ENCODE measurements at places on chromosomes 7 and 10.

GRCh38 chr10:78957471-78958039, 111.2 kb upstream of the ZMIZ1 start:
- DNase-seq, result no peak

- no peak for DNase-seq
Measured at GRCh38 chr10:12699258-12699700, 302.2 kb downstream of the CCDC3 start.

- no peak for DNase-seq
Measured at GRCh38 chr7:102170393-102170970, 116.2 kb upstream of the SH2B2 start.

DNA sequence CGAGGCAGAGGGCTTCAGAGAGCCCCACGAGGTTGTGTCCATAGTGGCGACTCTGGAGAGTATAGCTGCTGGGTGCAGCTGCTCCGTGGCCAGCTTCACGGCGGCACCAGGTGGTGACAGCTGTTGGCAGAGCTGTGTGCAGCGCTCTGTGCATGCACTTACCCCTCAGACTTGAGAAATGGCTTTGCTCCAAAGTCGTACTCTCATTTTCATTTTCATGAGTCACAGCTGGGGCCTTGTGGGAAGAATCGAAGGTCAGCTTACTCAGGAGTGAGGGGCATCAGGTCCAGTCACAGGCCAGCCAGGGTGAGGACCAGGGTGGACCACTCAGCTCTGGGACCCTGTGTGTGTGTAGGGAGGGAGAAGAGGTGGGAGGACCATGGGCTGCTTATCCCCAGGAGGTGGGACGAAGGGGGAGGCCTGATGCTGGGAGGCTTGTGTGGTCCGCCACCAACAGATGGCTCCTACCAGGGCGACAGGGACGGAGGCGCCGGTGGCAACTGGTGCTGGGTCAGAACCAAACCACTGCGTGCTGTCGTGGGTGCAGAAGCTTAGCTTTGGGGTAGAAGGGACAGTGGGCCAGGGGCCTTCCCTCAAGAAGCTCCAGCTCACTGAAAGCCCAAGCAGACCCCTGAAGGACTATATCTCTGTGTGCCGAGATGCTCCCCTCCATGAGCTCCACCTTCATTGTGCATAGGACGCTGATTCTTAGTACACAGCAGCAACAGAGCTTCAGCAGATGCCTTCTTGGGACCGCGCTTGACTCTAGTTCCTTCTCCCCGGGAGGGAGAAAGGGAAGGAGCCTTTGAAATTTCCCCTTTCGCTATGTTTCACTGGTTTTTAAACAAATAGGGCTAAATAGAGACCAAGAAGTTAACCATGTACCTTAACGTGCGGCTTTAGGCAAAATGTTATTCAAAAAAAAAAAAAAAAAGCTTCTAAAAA, 225.0 kb downstream of the CELF2 start:
- DNase-seq, result no peak

- no peak for DNase-seq
Measured at GRCh38 chr7:124724507-124725192, 40.9 kb downstream of the GPR37 start.

DNA sequence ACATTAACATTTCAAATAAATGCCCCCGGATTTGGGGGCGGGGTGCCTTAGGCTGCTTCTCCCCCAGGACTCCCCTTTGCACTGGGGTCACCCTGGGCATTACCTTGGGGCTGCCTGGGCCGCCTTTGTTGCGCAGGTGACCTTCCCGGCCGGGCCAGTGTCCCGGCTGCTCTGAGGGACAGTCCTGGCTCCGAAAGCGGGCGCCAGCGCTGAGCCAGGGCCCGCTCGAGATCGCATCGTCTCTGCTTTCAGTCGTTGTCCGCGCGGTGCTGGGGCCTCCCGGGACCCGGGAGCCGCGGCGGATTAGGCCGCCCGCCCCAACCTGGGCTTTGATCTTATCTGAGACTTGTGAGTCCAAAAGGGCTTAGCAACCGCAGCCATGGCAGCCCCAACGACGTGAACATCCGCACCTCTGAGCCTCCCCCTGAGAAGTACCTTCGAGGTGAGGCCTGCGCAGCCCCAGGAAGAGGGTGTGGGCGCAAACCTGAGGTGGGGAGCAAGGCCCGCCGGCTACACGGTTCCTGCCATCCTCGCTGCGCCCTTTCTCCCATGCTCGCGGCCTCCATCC, 14.8 kb upstream of the WAPL start:
- DNase-seq, result no peak

GRCh38 chr10:92207061-92207460, 83.8 kb downstream of the CPEB3 start:
- no peak for DNase-seq

GRCh38 chr7:157490465-157490912, 153.7 kb downstream of the DNAJB6 start:
- DNase-seq, result no peak

DNA sequence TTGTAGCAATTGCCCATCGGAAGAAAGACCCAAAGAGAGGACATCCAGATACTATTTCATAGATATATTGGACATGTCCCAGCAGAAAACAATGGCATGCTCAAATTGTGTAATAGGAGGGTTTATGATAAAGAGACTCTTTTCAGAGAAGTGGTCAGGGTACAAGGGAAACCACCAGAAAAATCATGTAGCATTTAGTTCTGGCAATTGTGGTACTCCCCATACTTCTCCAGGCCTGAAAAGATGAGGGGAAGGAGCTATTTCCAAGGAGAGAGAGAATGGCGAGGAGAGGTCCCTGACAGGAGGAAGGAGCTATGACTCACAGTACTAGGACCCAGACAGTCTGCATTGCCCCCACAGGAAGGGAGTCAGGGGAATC, 68.4 kb upstream of the ADO start:
- no peak for DNase-seq

DNA sequence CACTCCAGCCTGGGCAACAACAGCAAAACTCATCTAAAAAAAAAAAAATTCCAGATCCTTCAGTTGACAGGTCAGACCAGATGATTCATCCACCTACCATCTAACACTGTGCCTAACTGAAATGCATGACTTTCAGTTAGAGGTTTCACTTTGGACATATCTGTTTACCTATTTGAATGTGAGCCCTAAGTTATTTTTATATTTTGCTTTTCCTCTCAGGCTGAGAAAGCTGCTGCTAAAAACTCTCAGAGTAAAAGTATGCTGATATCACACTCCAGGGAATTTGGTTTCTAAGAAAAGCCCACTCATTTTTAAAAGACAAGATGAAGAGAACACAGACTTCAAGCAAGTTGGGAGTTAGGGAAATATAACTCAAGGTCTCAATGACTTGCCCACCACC, 126.0 kb downstream of the SGMS1 start:
- DNase-seq, result no peak

GRCh38 chr7:150996376-150997074, 5.7 kb downstream of the NOS3 start:
- no peak for DNase-seq

DNA sequence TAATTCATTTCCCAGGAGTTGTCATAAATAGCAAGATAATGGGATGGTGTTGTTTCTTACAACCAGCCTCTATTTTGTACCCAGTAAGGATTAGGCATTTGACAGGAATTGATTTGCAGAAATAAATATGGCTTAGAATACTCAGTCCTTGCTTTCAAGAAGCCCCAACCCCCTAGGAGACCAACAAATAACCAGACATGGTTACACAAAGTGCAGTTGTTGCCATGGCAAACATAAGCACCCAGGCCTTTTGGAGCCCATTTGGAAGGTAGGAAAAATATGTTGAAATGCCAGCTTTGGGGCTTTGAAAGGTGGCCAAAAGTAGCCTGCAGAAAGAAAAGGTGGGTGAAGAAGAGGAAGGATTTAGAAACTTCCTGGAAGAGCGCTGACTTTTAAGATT, 397.5 kb downstream of the CDC14C start:
- DNase-seq, result no peak

Data from stimulated activated CD8-positive, alpha-beta memory T cell treated with anti-CD3 and anti-CD28 coated beads, Interleukin-15, amount 100 ng/mL, for 24 hours (primary cell).